Dermis microvascular lymphatic vessel endothelial cell (primary cell): ENCODE measurements at places on chromosomes 4 and X. TPM values are rescaled to one million over a fixed set of nuclear protein-coding genes. Genes with fewer than 3 reads are reported as not detected.

The CTSO gene
- total RNA-seq: 4.9 and 10.7 TPM in 2 replicates

The GAGE12J gene
- not detected in 2 replicates for total RNA-seq

The NPNT gene
- under 0.01 and 0.13 TPM in 2 replicates for total RNA-seq

The ENOX2 gene
- total RNA-seq: 10.7 and 12.3 TPM in 2 replicates

The BEX3 gene
- 159 and 190 TPM in 2 replicates for total RNA-seq

The CDKL2 gene
- total RNA-seq: 0.13 TPM in 2 replicates

The NUDT11 gene
- 0.51 TPM in 2 replicates for total RNA-seq

The PROM1 gene
- under 0.01 TPM in 2 replicates for total RNA-seq

The TRIM75 gene
- total RNA-seq: not detected in 2 replicates

The VCX gene
- not detected in 2 replicates for total RNA-seq

The TENT5D gene
- total RNA-seq: not detected in 2 replicates

The NUP54 gene
- 43.4 and 51.9 TPM in 2 replicates for total RNA-seq

The POU3F4 gene
- total RNA-seq: not detected in 2 replicates

The RTL3 gene
- not detected in 2 replicates for total RNA-seq

The FAM47A gene
- not detected in 2 replicates for total RNA-seq
